ENCODE measurements at places on chromosomes 5 and 9.
A peak's percentile ranks its signal among the peaks of the same experiment; 100 is the strongest.

DNA sequence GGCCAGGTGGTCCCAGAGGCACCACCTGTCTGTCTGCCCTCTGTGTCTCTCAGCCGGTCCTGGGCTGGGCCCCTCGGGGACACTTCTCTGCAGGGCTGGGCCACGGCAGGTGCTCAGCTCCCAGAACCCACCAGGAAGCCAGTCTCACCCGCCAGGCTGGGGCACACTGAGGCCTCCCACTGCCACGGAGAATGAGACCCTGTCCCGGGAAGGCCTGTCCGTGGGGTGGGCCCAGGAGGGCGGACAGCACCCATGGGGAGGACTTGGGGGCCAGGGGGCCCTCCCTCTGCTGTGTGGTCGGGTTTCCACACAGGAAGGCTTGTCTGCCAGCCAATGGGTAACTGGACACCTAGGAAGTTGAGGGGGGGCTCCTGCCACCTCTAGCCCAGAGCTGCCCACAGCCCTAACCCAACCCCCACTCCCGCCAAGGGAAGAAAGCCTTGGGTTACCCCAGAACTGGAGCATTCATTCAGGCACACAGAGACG, 4.1 kb upstream of the TUBB4B start:
- no peak for DNase-seq

- DNase-seq, result no peak
Measured at GRCh38 chr5:149376711-149377447, 2.2 kb downstream of the IL17B start.

DNA sequence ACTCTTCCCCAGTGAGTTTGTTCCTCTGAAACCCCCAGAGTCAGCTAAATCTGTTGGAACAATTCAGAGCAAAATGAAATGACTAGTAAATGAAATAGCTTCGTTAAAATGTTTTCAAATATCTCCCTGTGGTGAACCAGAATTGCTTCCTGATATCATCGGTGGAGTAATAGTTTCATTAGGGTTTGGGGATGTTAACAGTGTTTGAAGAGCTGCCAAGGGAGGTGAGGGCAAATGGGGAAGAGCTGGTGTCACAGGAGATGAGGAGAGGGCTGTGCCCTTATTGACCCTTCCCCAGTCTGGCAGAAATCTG, 4.3 kb upstream of the C7 start:
- DNase-seq, result no peak

DNA sequence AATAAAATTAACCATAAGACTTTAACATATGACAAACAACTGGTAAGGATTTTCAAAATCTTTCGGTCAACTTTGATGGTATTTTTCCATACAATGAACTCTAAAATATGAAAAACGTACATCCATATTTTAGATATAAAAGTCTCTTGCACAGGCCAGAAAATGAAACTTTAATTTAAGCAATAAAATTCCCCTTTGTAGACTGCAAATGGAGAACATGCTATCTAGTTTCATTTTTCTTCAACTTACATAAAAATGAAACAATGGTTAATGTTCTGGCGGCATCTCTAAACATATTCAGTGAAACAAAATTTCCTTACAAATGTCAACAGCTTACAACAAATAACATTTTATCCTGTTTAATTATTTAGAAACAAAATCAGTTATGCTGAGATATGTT, 84.0 kb downstream of the USP20 start:
- DNase-seq, result no peak

- DNase-seq, result no peak
Measured at GRCh38 chr5:1130218-1130946, 18.5 kb upstream of the SLC12A7 start.

DNA sequence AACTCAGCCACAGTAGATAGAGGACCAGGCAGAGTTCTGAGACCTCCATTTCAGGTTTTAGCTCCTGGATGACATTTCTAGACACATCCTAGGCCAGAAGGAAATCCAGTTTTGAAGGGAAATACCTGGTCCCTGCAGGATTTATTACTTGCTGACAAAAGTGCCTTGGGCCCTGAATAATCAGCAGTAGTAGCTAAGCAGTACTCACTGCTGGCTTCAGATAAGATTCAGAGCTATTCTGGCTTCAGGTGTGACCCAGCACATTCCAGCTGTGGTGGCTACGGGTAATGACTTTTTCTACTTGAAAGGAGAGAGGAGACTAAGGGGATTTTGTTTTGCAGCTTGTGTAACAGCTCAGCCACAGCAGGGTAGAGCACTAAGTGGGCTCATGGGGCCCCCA, 34.0 kb downstream of the NDUFAF2 start:
- no peak for DNase-seq

GRCh38 chr9:132141344-132141947, 20.4 kb upstream of the NTNG2 start:
- no peak for DNase-seq

- DNase-seq, result no peak
Measured at GRCh38 chr5:54307583-54307982, 2.8 kb downstream of the ARL15 start.

DNA sequence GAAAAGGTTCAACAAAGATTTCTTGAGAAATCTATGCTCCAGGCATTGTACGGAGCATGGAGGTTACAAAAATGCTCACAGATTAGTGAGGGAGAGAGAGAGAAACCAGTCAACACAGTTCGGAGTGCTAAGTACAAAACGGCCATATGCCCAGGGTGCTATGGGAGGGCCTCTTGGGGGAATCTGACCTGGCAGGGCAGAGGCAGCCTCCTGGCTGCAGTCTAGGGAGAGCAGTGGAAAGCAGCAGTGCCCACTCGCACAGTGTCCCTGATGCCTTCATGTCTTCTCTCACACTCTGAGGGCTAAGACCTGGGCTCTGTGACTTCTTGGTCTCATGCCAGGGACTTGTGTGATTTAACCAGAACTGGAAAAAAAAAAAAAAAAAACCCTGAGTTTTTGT, 29.8 kb upstream of the SMC5 start:
- no peak for DNase-seq

- DNase-seq, result no peak
Measured at GRCh38 chr9:129377181-129377580, 199.1 kb upstream of the IER5L start.

DNA sequence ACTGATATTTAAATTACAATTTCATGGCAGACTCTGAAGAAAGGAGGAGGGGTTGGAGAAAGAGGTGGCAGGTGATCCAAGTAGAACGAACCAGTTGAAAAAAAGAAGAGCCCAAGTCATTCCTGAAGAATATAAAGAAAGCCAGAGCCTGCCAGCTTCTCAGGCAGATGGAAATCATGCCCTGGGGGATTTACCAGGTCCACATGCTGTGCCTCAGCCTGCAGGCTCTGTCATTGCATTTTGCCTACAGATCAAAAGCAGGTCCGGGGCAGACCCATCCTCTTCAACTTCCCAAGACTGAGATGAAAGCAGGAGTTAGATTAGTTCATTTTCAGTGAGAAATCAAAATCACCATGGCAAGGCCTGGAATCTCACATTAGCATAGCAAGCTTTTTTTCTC, 48.5 kb downstream of the GDNF start:
- DNase-seq, result no peak

DNA sequence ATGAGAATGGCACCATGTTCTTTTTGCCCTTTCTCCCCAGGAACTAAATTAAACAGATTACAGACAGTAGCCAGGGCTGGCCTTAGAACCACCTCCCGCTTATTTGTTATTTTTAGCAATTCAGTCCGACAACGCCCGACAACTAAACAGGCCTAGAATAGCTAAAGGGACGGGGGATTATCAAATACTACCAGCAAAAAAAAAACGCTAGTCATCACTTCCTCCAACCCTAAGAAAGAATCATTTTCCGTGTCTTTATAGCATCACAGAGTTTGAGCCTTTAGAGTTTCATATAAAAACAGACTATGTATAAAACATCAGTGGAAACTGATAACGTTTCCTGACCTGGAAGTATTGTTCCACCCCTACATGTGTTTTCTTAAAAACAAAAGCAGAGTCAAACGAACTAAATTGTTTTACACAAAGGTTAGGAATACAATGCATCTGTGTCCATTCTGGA, 35.3 kb downstream of the PFDN1 start:
- DNase-seq, result no peak

- DNase-seq, result no peak
Measured at GRCh38 chr9:4182831-4183230, 117.0 kb downstream of the GLIS3 start.

- DNase-seq, result no peak
Measured at GRCh38 chr9:3457175-3457574, 68.6 kb downstream of the RFX3 start.

GRCh38 chr5:97229688-97230285, 46.7 kb upstream of the RIOK2 start:
- no peak for DNase-seq

GRCh38 chr9:86039991-86040860, 59.1 kb downstream of the GOLM1 start:
- no peak for DNase-seq

DNA sequence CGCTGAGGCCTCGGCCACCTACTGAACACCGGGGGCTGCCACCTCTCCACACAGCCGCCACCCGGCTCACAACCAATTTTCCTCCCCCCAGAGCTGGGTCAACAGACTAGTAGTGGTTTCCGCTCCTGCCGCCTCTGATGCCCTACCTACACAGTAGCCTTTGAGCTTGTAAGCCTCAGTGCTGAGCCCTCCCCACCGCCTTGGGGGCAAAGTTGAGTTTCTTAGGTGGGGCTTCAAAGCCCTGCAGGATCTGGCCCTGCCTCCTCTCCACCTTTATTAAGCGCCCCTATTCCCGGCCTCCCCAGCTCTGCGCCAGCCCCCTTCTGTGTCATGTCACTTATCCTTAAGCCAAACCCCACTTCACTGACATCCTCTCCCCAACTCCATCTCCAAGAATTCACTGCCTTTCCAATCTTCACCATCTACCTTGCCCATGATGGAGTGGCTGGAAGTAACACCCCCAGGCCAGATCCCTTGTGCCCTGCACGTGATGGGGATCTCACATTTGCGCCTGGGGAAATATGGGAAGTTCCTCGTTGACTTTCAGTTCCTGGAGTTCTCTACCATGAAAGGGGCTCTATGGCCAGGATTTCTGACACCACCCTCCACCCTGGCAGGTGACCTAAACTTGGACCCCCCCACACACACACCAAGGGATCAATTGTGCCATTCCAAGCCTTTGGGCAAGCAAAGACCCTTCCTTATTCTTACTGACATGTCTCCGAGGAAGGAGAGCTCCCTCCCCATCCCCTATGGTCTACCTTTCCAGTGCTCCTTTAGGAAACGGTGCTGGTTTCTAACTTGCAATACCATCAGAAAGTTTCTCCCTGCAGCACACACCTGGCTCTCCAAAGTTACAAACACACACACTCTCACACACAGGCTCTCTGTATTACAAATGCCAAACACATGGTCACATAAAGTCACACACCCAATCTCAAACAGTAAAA, 2.7 kb upstream of the CNTFR start:
- no peak for DNase-seq

- peak; percentile 66 for DNase-seq
Measured at GRCh38 chr9:132901858-132902831, 23.4 kb downstream of the SPACA9 start.

DNA sequence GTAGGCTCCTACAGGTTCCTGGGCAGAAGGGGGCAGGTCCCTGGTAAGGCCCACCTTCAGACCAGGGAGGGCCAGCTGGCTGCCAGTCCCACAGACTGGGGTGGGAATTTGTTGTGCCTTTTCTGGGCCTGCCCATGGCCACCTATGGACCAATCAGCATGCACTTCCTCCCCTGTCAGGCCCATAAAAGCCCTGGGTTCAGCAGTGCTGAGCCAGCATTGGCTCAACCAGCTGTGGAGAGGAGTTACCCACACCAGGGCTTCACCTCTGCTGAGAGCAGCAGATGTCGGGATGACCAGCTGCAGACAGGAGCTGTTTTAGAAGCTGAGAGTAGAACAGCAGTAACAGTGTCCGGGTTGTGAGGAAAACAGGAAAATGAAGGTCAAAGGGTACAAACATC, 373.4 kb upstream of the ACO1 start:
- DNase-seq, result no peak

GRCh38 chr5:14935341-14935740, 63.8 kb upstream of the ANKH start:
- no peak for DNase-seq

DNA sequence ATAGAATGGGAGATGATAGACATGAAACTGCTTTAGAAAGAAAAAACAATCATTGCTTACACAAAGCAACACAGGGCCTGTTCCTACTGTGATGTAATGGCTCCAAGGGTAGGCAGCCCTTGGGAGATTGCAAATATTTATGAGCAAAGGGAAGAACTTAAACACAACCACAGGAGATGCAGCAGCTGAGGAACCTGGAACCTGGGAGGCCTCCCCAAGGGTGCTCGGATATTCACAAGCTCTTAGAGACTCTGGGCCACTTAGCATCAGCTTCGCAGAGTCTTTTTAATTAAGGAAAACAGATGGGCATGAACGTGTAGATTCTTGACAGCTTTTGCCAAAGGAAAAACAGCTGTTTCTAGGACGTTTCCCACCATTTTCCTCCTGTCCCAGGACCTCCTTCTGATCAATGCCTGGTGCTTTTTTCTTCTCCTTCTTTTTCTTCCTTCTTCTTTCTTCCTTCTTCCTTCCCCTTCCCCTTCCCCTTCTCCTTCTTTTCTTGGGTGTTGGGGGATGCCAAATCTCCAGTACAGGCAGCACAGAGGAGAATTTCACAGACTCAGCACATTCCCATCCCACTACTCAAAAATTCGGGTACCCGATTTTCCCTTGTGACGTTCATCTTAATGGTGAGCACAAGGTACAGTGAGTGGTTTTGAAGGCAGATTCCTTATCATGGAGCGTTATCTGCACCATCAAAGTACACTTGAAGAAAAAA, 28.1 kb upstream of the TCF7 start:
- DNase-seq, result no peak

DNA sequence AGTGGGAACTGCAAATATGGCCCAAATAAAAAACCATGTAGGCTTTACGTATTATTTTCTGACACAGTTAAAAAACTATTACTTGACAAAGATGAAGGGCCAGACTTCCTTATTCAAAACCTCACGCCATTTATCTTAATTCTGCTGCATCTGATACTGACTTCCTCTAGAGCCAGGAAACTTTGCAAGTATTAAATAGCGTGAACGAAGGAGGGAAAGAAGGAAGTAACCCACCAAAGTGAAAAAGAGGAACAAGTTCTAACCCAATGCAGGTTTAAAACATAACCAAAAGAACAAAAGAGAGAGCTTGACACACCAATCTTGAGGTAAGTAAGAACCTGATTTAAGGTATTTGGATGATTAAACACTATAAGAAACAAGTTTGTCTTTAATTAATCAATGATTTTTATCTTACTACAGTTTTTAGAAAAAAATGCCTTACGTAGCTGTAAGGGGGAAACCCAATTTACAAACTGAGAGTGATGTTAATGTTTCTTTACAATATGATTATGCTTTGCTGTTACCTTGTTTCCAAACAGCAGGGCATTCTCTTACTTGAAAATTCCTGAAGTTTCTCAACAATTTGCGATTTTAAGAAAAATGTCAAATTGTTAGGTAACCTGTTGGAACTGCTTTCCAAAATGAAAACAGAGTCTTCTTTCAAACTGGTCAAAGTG, at the start of gene GAPT:
TSS of gene GAPT (plus strand) at position 220 of the 677 bp plus-strand sequence. CDS start 3,102 bp downstream, outside the sequence.
- no peak for DNase-seq

- no peak for DNase-seq
Measured at GRCh38 chr5:21680196-21680595, 1172.9 kb downstream of the CDH12 start.

GRCh38 chr5:142720641-142721271, 34.9 kb upstream of the FGF1 start:
- no peak for DNase-seq
